ENCODE measurements at places on chromosomes 7 and 10.

- DNase-seq: no peak
Observed at GRCh38 chr7:115297656-115298055, 375.8 kb downstream of the MDFIC start.

GRCh38 chr7:136911344-136911743, 42.9 kb downstream of the CHRM2 start:
- no peak for DNase-seq

GRCh38 chr10:106711313-106711906, 453.1 kb downstream of the SORCS1 start:
- DNase-seq: no peak

GRCh38 chr7:38679419-38679818, 48.2 kb upstream of the AMPH start:
- no peak for DNase-seq

GRCh38 chr10:99010286-99010685, 225.4 kb downstream of the HPSE2 start:
- DNase-seq: no peak

- DNase-seq: no peak
Observed at GRCh38 chr10:71538608-71539260, 142.0 kb downstream of the CDH23 start.

GRCh38 chr10:61181832-61182231, 237.8 kb upstream of the RHOBTB1 start:
- DNase-seq: no peak

DNA sequence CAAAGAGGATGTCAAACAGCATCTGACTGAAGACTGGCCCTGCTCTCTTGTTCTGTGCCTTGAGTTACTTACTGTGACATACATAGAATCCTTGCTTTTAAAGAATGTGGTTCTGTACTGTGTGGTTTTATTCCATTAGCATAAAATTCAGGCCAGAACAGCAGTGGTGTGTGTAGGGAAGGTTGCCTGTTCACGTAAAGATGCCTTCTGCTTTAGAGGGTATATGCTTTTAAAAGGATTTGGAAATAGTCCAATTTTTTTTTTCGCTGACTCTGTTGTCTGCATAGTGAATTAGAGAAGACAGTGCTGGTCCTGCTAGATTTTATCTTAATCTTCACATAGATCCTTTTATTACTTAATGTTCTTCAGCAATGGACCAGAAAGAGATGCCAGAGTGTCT, 470.8 kb upstream of the SEMA3A start:
- DNase-seq: no peak

GRCh38 chr10:76086761-76087639, 655.6 kb downstream of the LRMDA start:
- no peak for DNase-seq

DNA sequence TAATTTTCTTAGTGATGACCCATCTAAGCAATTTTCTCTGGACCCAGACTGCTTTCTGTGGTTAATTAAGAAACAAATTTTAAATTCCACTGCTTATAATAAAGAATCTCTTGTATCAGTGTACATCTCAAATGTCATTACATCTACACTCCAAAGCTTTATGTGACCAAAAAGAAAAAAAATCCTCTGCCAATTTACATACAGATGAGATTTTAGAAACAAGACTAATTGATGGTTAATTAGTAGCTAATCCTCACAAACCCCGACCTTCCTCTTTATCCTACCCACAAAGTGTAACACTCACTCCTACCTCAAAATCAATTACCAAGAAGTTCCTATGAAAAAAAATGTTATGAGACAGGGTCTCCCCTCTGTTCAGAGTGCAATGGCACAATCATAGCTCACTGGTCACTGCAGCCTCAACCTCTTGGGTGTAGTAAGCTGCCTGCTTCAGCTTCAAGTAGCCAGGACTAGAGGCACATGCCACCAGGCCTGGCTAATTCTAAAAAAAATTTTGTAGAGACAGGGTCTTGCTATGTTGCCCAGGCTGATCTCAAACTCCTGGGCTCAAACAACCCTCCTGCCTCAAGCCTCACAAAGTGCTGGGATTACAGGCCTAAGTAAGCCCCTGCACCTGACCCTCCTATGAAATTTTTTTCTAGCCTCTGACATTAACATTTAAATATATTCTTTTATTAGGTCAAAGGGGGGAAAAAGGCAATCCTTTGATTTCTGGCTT, 14.8 kb downstream of the KIF5B start:
- DNase-seq: no peak

GRCh38 chr10:91935886-91936285, 12.3 kb downstream of the BTAF1 start:
- no peak for DNase-seq

- DNase-seq: no peak
Observed at GRCh38 chr10:100812978-100813377, 67.6 kb downstream of the PAX2 start.

- no peak for DNase-seq
Observed at GRCh38 chr10:118581340-118581739, 14.1 kb downstream of the PRLHR start.

GRCh38 chr10:110216240-110216639, 8.8 kb downstream of the MXI1 start:
- no peak for DNase-seq

DNA sequence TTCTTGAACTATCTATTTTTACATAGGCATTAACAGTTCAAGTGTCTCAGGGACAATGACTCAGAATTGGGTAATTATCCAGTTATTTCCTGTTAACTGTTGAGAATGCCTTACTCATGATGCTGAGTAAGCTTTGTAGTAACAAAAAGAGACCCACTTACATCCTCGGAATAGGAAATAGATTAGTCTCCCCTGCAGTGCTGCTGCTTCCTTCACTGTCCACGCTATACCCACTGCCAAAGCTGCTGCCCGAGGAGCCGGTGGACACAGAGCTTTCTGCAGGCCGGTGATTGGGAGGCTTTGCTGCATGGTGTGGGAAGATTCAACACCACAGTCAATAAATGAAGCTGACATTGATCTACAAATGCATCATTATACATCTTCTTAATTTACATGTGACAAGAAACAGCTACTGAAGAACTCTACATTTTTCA, 357.1 kb downstream of the PCLO start:
- DNase-seq: no peak

DNA sequence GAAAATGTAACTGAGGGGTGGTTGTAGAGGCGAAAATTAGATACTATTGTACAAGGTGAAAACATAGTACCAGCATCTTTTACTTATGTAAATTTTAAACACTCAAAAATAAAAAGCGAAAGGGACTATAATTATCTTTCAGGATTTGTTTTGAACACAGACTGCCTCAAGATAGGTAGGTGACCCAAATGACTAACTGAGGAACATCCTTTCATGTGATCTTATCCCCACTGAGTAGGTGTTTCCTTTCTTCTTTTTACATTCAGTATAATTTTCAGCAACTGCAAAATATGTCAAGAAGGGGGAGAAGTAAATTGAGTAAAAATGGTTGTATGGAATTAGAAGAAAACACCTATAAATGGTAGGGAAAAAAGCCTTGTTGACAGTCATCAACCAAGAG, 236.7 kb downstream of the PHF14 start:
- DNase-seq: no peak

DNA sequence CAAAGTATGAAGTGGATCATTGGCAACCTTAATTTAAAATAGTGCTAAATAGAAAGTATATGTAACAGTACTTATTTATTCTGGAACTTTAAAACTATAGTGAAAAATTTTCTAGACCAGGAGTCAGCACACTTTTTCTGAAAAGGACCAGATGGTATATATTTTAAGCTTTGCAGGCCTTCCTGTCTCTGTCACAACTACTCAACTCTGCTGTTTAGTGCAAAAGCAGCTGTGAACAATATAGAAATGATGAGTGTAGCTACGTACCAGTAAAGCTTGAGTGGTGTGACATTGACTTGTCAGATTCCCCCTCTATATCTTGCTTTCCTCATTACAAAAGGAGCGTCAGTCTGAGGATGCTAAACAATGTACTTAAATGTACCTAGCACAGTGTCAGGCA, 88.1 kb upstream of the IGFBP3 start:
- DNase-seq: no peak

GRCh38 chr10:124719213-124719851, 24.8 kb downstream of the FAM53B start:
- peak; percentile 57 for DNase-seq

DNA sequence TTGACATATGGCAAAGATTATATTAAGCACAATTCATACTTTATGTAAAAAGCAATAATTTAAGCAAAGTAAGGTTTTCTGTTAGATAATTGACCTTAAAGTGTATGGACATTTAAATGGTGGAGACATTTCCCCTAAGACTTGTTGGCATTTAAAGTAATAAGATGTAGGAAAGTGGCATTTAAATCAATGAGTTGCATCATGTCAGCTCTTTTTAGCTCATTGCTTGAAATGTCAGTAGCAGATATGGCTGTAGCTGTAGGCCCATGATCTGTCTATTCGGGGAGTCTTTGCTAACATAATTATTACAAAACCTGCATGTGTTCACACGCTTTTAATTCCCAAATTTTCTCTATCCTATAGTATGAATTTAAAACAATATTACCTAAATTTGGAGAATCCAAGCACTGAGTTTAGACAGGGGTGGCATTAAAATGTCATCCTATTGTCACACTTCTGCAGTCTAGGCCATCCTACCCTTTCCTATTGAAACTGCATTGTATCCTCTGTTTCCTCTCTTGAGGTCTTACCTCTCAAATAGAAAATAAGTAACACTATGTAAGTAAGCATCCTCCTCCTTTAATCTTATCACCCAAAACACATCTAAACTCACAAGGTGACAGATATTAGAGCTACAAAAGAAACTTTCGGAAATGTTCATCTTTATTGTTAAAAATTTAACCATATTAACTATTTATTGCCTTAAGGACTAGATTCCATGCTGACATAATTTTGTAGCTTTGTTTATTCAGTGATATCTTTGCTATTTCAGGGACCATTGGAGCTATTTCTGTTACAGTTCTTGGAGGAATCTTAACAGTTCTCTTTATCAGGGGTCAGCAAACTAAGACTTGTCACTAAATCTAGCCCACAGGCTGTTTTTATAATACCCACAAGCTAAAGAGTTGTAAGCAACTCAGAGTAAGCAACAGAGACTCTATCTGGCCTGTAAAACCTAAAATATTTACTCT, 91.2 kb downstream of the LCOR start:
- DNase-seq: no peak

GRCh38 chr10:126063353-126063791, 167.0 kb downstream of the FANK1 start:
- no peak for DNase-seq

- no peak for DNase-seq
Observed at GRCh38 chr10:13831711-13832141, 245.0 kb downstream of the PRPF18 start.

DNA sequence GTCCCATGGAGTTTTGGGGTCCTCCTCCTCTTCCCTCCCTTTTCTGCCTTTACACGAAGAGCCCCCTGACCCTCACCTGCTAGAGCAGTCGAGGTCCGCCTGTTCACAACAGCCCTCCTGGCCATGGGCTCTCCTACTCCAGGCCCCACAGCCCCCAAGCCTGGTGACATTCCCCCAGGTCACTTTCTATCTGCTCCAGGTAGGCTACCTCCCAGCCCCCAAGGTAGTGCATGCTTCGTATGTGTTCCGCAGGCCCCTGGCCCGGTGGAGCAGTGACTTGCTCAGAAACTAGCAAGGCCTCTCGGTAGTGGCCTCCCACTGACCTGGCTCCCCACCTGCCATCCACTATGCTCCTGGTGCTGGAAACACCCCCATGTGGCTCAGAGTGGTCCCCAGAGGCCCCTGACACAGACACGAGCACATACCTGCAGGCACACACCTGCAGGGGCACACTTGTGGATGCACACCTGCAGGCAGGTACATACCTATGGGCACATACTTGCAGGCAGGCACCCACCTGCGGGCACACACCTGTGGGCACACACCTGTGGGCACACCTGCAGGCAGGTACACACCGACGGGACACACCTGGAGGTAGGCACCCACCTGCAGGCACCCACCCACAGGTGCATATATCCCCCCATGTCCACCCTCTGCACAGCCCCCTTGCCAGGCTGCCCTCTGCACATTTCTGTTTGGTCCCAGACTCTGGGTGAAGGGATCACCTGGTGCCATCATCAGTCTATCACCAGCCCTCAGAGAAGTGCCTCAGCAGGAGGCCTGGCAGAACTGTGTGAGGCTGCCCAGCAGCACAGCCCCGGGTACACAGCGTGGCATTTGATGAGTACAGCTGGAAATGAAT, 322.5 kb downstream of the PTPRN2 start:
- DNase-seq: no peak

DNA sequence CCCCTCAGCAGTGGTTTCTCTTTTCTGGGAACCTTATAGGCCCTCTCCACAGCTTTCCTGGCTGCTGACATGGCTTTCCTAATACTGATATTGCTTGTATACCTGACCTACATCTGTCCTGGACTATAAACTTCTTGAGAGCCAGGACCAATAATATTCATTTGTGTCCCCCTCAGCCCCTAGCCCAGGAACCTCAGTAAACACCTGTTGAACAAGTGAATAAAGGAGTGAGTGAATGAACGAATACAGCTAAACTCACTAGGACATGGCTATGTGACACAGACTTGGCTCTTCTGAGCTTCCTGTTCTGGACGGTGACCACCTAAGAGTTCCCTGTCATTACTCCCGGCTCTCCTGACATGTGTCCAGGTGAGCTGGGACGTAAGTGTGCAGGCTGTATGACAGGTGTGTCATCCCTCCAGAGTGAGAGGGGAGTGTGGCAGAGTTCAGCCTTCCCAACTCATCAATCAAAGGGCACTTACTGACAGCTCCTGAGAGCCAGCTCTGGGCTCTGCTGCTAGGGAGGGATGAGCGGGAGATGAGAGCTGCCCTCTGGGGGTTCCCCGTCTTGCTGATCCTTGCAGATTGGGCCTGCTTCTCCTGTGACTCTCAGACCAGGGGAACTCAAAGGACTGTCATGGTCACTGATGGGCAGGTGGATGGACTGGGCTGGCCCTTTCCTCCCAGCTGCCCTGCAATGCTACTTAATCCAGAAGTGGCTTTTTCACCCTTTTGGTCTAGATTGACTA, 84.5 kb downstream of the HIF1AN start:
- DNase-seq: no peak

DNA sequence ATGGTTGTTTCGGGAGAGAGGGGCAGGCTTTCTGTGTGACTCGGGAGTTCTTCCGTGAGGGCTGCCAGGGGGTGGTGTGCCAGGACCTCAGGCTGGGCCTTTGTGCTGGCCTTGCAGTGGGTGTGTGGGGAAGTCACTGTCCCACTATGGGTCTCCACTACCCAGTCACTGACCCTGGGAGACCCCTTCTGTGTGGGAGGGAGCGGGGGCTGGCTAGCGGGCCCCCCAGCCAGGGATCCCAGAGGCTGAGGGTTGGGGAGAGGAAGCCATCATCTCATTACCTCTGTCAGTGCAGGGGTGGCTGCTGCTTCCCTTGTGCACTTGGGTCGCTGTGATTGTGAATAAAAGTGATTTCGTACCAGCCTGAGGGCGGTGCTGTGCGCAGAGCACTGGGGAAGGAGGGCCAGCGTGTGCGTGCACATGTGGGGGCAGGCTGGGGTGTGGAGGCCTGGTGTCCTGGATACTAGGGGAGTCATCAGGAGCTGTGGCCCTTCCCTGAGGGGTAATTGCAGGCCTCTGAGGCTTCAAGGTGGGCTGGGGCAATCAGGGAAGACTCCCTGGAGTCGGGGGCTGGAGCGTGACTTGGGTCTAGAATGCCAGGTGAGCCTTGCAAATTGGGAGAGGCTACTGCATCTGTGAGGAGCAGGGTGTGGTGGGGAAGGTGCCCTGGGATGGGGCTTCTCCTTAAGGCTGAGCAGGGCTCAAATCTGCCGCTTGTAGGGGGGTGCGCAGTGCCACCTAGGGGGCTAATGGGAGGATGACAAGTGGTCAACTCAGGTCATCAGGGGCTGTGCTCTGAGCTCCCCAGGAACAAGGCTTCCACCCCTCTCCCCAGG, 98.9 kb downstream of the NEURL1 start:
- DNase-seq: peak; percentile 16
